ENCODE measurements at places on chromosomes 1 and 21.

DNA sequence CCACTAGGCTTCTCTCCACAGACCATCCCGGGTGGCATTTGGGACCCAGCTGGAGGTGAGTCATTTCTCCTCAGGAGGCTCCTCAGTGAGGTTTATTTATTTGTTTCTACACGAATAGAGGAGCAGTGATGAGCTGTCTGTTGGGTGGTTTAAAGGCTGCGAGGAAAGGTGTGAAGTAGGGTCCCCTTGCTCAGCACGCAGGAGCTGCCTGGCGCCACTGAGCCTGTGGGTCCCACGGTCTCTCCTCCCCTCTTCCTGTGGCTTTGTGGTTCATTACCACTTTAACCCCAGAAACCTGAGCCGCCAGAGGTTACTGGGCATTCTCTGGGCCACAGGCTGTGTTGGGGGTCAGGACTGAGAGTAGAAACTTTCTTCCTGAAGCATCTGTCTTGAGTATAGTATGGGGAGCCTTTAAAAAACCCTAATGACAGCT lies 39.9 kb downstream of the IL6R start:
- no peak for DNase-seq

GRCh38 chr21:43782431-43783097 lies 6.5 kb upstream of the CSTB start:
- no peak for DNase-seq

DNA sequence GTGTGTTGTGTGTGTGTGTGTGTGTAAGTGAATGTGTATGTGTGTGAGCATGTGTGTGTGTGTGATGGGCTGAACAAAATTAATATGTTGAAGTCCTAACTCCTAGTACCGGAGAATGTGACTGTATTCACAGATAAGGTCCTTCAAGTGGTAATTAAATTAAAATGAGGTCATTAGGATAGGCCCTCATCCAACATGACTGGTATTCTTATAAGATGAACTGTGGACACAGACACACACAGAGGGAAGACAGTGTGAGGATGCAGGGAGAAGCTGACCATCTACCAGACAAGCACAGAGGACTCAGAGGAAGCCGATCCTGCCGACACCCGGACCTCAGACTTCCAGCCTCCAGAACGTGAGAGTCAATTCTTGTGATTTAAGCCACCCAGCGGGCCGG lies 91.2 kb upstream of the PGBD5 start:
- no peak for DNase-seq

GRCh38 chr1:151494741-151495281 lies 16.4 kb upstream of the CGN start:
- no peak for DNase-seq

DNA sequence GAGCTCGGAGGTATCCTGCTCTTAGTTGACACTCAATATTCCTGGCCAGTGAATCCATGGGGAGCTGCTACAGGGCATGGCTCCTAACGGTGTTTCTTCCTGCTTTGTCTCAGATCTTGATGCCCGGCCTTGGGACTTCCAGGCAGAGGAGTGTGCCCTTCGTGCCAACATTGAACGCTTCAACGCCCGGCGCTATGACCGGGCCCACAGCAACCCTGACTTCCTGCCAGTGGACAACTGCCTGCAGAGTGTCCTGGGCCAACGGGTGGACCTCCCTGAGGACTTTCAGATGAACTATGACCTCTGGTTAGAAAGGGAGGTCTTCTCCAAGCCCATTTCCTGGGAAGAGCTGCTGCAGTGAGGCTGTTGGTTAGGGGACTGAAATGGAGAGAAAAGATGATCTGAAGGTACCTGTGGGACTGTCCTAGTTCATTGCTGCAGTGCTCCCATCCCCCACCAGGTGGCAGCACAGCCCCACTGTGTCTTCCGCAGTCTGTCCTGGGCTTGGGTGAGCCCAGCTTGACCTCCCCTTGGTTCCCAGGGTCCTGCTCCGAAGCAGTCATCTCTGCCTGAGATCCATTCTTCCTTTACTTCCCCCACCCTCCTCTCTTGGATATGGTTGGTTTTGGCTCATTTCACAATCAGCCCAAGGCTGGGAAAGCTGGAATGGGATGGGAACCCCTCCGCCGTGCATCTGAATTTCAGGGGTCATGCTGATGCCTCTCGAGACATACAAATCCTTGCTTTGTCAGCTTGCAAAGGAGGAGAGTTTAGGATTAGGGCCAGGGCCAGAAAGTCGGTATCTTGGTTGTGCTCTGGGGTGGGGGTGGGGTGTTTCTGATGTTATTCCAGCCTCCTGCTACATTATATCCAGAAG lies 16.7 kb downstream of the ALX3 start:
- no peak for DNase-seq

- DNase-seq, result no peak
These were observed 16.6 kb upstream of the LEMD1 start for GRCh38 chr1:205438213-205439158.

DNA sequence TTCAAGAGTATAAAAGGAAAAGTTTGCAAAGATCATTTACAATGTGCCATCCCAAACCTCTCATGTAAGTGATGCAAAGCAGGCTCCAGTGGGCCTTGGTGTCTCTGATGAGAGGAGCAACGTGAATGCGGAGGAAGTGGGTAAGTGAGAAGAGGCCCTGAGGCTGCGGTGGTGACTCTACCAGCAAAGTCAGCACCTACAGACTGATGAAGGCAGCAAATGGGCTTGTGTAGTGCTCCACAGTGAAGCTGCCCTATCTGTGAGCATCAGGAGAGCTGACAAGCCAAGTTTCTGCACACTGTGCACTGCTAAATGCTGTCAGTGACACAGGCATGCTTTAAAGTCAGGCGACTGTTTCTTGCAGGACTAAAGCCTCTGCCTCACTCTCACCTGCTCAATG lies 15.6 kb upstream of the RAP1A start:
- DNase-seq, result no peak

- DNase-seq, result no peak
These were observed 251.0 kb downstream of the TTLL7 start for GRCh38 chr1:83747853-83748482.

- no peak for DNase-seq
These were observed 4.4 kb downstream of the GJC2 start for GRCh38 chr1:228154021-228154669.

- DNase-seq, result no peak
These were observed 14.5 kb upstream of the COG2 start for GRCh38 chr1:230627767-230628166.

DNA sequence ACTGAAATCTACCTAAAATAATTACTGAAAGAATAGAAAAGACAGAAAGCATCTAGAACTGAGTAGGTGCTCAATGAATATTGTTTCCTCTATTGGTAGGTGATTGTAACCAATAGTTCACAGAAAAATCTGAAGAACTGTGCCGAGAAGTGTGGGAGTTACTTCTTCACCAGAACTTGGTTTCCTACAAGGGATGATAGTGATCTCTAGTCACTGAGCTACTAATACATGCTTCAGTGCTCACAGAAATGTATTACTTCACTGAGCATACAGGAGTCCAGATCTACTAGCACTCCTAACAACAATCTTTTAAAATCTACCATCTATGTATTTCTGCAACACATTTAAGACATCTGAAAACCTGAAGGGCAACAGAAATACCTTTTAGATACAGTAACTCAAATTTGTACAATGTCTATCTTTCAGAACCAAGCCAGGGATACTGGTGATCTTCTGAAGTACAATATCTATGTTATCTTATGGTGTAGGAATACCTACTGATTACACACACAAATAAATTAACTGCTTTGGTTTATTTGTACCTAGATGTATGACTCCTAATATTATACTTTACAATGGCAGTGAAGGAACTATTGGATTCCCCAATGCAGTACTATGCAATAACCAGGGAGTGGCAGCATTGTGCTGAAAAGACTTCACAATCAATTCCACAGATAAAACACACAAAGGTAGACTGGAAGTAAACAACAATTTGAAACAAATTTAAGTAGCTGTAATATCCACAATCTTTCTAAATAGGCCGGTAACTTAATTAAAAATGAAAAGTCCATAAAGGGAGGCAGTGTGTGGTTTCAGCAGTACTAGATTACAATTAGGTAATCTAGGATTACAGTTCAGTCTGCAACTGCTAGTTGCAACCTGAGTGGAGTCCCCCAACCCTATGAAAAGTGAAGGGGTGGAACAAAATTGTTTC lies 243.0 kb downstream of the SLC45A1 start:
- peak; percentile 23 for DNase-seq

DNA sequence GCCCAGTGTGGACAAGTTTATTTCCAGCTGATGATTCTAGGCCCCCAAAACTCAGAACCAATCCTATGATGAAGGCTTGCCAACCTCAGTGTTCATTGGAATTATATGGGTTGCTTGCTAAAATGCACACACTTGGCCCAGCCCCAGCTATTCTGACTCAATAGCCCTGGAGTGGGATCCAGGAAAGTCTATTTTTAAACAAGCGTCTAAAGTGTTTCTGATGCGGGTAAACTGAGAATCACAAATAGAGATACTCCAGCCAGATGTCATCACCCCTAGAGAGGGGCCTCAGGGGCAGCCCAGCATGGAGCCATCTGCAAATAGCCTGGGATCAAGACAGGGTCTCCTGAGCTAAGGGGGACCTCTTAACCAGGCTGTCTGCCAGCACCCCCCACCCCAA lies 46.0 kb downstream of the PKP1 start:
- DNase-seq, result no peak

- DNase-seq, result no peak
These were observed 3.8 kb downstream of the CELSR2 start for GRCh38 chr1:109252893-109253802.
